ENCODE measurements at places on chromosomes 6 and 20.

DNA sequence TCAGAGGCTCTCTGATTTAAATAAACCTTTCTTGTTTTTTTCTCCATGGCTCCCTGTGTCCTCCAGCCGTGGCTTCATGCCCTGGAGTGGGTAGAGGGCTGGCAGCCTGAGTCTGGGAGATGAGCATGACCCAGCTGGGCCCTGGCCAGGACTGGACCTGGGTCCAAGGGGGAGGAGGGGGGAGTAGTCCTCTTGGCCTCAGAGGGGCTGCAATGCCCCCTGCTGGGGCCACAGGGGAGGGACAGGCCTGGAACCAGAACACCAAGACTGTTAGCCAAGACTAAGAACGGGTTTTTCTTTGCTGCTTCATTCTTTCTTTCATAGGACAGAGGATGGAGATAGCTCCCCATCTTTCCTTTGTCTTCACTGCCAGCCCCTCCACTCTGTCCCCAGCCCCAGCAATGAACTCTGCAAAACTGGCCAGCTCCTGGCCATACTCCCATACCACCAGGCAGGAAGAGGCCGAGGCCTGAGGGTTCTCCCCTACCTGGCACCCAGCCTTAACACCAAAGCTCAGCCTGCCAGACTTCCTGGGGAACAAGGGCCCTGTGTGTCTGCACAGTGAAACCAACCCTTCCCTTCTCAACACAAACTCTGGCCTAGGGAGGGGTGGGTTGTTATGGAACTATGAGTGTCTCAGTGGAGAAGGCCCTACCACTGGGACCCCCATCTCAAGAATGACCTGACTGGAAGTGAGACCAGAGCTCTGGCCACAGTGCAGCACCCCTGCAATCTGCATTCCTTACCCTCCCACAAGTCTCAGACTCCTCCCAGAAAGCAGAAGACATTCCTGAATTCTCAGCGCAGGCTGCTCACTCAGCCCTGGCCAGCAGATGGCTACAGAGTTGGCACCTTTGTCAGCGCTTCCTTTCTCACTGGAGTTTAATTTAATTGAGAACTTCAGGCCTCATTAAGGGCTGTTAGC, 11.0 kb downstream of the SLC29A1 start:
- DNase-seq: peak; percentile 47

DNA sequence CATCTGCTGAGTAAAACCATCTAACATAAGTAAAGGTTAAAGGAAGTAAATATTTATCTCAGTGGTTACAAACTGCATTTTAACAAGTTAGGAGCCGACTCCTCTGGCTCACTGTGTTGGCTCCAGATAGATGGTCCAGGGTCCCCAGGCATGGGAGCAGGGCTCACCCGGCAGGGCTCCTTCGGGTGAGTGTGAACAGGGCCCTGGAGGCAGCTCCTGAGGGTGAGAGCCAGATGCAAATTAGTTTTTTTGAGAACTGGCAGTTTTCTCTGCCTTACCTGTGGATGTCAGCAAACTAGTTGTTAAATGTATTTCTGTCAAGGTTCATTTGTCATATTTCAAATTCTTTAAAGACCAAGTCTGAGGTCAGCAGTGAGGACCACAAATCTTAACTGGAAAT, 21.5 kb downstream of the TPBG start:
- no peak for DNase-seq

GRCh38 chr20:4247898-4248858, 232.8 kb upstream of the RNF24 start:
- DNase-seq: no peak

DNA sequence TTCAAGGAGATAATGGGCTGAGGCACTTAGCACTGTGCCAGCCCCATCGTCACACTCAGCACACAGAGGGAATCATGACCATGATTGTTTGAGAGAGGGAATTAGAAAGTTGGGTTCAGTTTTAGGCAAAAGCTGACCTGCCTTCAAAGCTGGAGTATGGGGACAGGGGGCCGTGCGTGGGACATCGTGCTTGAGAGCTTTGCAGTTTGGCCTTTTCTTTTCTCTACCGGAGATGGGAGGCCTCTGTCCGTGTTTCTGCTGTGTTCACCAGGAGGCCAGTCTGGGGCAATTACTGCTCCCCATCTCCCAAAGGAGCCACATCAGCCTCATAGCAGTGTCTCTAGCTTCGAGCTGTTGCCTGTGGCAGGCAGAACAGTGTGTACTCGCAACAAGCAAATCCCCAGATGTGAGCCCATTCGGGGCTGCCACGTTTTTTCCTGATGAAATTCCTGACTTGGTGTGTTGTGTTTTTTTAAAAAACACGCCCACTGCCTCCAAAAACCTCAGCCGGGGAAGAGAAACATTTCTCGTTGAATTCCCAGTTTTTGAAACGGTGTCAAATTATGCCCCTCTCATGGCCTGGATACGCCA, 20.2 kb downstream of the EYA2 start:
- DNase-seq: no peak

DNA sequence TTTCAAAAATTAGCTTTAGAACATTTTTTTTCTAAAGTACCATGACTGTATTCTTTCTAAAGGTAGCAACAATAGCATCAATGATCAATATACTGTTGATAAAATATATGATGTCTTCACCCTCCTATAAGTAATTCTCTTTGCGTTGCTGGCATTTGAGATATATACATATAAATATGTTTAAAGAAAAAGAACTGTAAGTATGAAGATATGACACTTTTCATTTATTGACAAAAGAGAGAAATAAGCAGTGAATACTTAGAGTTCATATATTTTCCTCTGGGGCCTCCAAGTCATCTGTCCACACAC, 49.4 kb upstream of the SCGN start:
- DNase-seq: no peak

GRCh38 chr6:160128879-160129516, 7.4 kb downstream of the SLC22A1 start:
- DNase-seq: no peak

DNA sequence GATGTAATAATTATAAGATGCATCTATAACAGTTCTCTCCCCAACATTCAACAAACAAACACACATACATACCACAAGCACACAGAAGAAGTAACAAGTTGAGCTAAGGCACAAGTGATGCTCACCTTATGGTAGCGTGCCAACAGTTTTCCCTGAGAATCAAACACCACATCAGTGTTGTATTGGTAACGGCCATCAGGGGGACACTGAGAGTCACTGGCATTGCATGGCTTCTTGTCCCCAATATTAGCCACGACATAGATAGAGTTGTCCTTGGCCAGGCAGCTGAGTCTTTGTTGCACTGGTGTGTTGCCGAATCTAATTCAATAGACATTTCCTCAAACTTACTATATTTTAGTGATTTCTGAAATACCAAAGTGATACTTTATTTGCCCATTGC, 14.8 kb upstream of the VNN1 start:
- no peak for DNase-seq

DNA sequence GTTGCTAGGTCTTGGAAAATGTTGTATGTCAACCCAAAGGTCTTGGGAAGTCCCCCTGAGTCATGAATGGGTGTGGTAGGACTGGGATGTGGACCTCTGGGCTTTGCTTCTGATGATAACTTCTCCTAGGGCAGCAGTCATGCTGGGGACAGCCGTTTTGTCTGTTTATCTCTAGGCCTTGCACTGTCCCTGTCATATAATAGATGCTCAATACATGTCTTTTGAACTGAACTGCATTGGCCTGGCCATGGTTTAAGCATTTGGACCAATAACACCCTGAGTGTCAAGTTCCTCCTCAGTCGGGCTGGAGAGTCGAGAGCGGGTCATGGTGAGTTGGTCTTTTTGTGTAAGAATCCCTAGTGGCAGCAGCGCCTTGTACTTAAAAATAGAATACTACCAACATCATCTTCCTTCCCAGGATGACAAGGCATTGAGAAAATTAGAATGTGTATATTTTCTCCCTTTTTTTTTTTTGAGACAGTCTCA, 43.1 kb downstream of the E2F3 start:
- no peak for DNase-seq

DNA sequence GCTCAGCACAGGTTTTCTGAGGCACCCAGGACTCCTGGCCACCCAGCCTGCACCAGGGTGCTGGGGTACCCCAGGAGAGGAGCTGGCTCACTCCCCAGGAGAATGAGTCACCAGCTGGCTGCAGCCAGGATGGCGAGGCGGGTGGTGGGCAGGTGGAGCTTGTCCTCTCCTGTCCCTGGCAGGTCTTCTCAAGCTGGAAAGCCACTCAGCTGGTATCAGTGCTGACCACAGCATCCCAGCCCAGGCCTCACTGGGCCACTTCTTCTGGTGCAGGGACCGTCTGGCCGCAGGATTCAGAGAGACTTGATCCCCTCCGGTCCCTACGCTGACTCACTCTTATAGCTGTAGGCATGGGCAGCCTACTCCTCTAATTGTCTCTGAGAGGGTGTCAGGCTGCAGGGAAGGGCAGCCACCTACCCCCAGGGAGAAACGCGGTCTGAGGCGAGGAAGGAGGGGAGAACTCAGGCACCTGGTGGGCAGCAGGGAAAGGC, 22.2 kb downstream of the TFEB start:
- no peak for DNase-seq

DNA sequence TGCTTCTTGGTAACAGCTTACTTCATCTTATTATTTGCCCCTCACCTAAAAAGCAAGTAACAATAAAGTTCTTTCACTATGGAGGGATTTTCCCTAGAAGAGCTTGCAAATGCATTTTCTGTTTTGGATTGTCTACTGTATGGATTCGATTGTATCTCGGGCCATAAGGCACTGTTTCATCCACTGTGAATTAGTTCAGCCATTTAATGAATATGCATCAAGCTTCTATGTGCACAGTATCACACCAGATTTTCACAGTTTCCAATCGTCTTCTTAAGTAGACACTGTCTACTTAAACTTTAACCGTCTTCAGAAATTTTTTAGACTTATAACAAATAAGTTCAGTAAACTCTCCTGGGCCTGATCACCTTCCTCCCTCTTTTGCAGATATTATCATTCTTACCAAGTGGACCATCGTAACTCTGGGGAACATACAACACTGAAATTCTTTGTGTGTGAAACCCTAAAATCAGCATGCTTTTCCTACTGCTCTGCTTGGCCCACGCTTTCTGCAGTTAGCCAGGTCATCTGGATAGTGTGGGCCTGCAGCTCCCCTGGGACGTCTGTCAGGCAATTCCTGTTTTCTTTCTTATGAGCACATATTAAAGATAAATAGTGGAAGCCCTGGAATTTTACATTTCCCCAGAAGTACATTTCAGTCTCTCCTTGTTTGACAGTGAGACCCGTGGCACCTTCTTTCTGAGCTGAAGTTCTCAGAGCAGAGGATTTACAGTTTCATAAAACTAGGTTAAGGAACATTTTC, 136.5 kb upstream of the PDE10A start:
- no peak for DNase-seq

Data from skin of body (tissue), 3 donors.